ENCODE measurements at places on chromosomes 6 and 20. TPM values are rescaled to one million over a fixed set of nuclear protein-coding genes. Genes with fewer than 3 reads are reported as not detected.

GRCh38 chr6:89637960-89638319, 607 bp downstream of the LYRM2 start:
- no peaks in the 10 kb centered on the region for H3K36me3 ChIP-seq
- peak overlapping the region; percentile 90 for H3K27ac ChIP-seq
- no peaks in the 10 kb centered on the region for H3K27me3 ChIP-seq
- H3K4me1 ChIP-seq, result no peaks in the 10 kb centered on the region

DNA sequence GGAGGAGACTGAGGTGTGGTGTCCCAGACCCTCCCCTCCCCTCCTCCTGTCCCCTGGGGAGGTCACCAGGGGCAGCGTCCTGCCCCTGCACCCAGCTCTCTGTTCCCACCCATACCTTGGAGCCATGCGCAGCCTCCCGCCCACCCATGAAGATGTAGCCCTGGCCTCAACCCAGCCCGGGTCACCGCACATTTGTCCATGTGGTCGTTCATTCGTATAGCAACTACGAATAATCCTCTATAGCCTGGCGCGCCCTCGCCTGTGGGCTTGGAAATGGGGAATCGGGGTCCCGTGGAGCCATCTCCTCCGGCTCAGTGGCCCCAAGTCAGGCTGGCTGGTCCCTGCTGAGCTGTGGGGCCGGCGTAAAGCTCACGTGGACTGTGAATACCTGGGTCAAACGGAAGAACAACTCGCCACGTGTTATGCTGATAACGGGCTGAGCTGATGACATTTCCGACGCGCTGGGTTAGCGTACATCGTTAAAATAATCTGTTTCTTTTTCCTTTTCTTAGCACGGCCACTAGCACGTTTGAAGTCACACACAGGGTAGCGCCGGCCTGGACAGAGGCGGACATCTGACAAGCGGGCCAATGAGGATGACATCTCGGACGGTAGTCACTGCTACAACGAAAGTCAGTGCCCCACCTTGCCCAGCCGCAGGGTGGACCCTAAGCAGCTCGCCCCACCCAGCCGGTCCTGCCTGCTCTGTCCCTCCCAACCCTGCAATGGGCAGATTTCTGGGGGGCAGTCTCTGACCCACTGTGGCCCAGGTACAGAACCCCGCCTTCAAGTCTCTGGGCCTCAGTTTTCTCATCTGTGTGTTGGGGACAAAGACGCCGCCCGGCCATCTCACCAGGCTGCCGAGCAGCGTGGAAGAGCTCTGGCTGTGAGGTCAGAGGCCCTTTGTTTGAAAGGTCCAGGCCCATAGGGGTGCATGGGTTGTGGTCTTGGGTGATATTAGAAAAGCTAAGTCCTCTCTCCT, 19.8 kb upstream of the RBBP8NL start:
- H3K4me1 ChIP-seq, result no peaks in the 10 kb centered on the region
- H3K4me3 ChIP-seq, result no peak overlapping the region
- H3K27ac ChIP-seq, result no peak overlapping the region
- no peak for DNase-seq

GRCh38 chr6:97677626-97678025, 394.6 kb upstream of the MMS22L start:
- H3K27me3 ChIP-seq, result no peaks in the 10 kb centered on the region
- H3K36me3 ChIP-seq, result no peaks in the 10 kb centered on the region
- H3K4me1 ChIP-seq, result no peaks in the 10 kb centered on the region
- DNase-seq, result no peak

DNA sequence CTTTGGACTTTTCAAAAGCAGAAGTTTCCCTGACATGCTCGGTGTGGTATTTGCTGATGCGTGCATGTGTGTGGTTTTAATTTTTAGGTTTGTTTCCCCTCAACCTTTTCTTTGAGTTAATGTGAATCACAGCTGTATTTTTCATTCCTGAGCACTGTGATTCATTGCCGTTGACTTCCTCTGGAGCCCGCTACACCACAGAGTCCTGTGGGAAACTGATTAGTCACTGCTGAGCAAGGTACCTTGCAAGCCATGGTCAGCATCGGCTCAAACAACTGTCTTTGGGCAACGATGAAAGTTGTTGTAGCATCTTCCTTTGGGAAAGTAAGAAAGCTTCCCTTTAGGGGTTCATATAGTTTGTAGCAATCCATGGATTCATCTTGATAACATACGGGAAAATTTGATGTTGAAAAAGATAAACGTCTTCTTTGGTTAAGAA, 57.5 kb downstream of the RIN2 start:
- no peak overlapping the region for H3K4me3 ChIP-seq
- H3K27me3 ChIP-seq, result no peaks in the 10 kb centered on the region
- no peaks in the 10 kb centered on the region for H3K36me3 ChIP-seq
- peaks cover 18% of the 10 kb centered on the region for H3K4me1 ChIP-seq

- no peaks in the 10 kb centered on the region for H3K27me3 ChIP-seq
- H3K4me3 ChIP-seq, result no peak overlapping the region
- H3K27ac ChIP-seq, result no peak overlapping the region
These were observed 47.4 kb upstream of the CCDC28A start for GRCh38 chr6:138726066-138726756.

GRCh38 chr6:24536466-24536865, 41.7 kb downstream of the ALDH5A1 start:
- H3K4me1 ChIP-seq, result no peaks in the 10 kb centered on the region
- DNase-seq, result no peak
- H3K27ac ChIP-seq, result no peak overlapping the region
- no peaks in the 10 kb centered on the region for H3K27me3 ChIP-seq

- no peaks in the 10 kb centered on the region for H3K36me3 ChIP-seq
- H3K4me3 ChIP-seq, result no peak overlapping the region
- no peaks in the 10 kb centered on the region for H3K27me3 ChIP-seq
- no peaks in the 10 kb centered on the region for H3K4me1 ChIP-seq
These were observed 31.6 kb downstream of the MTRES1 start for GRCh38 chr6:107059606-107060005.

DNA sequence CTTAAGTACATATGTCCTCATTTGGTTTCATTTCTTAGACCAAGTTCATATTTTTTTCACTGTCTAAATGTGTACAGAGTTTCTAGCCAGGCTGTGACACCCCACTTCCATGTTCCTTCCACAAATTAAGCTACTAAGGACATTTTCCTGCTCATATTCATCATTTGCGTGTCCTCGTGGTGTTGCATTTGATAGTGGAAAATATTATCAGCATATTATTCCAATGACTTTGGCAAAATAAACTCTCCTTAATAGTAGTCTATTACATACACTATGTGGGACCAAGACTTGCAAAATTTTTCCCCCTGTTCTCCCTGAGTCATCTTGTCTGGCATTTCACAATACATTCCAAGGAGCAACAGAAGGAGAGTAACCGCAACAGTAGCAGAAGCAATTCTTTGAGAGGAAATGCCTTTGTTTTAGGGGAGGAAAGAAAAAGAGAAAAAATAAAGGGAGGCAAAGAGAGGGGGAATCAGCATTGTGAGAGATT, 599.2 kb downstream of the COL12A1 start:
- peak overlapping the region; percentile 22 for H3K27ac ChIP-seq
- H3K27me3 ChIP-seq, result no peaks in the 10 kb centered on the region
- H3K4me1 ChIP-seq, result no peaks in the 10 kb centered on the region
- H3K36me3 ChIP-seq, result no peaks in the 10 kb centered on the region
- no peak for DNase-seq

DNA sequence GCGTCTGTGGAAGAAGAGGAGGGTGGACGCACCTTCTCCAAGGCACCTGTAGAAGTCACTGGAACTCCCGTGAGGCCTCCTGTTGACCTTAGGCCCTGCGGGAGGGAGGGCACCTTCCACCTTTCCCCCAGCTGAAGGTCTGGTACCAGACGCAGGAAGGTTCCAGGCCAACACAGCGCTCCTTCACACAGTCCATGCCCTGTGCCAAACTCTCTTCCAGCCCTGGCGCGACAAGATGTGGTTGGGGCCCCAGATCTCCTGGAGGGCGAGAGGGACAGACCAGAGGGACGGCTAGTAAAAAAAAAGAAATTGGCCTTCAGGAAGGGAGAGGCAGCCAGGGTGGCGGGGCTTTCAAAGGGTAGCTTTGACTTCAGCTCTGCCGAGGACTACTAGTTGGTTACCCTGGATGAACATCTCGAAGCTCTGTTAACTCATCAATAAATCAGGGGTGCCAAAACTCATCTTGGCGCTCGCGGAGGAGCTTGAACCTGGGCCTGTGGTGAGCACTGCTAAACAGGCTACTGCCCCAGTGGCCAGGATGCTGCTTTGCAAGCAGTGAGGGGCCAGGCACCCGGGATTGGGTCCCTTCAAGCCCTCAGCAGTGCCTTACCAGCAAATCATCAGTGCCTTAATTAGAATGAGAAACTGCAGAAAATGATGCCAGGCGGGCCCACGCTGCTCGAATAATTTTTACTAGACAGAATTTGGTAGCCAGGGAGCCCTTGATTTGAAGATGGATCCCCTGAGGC, 14.9 kb downstream of the AARS2 start:
- no peaks in the 10 kb centered on the region for H3K27me3 ChIP-seq
- H3K4me1 ChIP-seq, result peaks cover 13% of the 10 kb centered on the region
- no peak for DNase-seq

GRCh38 chr6:17712576-17712975, 5.9 kb upstream of the NUP153 start:
- no peaks in the 10 kb centered on the region for H3K36me3 ChIP-seq
- no peak overlapping the region for H3K27ac ChIP-seq
- H3K4me1 ChIP-seq, result no peaks in the 10 kb centered on the region
- H3K4me3 ChIP-seq, result no peak overlapping the region

DNA sequence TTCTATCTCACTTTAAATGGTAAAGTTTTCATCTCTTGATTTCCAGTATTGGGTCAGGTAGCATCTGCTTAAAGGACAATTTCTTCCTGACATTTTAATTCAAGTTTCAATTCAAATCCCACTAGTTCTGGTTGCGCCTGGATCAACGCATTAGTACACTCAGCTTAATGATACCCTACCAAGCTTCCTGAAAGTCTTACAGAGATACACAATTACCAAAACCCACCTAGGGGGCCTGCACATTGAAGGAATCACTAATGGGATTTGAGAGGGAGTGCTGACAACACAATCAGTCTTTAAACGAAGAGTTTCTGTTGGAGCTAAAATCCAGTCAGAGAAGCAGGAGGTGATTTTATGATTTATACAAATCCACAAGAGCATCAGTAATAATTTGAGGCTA, 293.0 kb downstream of the PHF3 start:
- no peak overlapping the region for H3K27ac ChIP-seq
- no peaks in the 10 kb centered on the region for H3K27me3 ChIP-seq
- H3K4me1 ChIP-seq, result no peaks in the 10 kb centered on the region
- no peak for DNase-seq
- H3K4me3 ChIP-seq, result no peak overlapping the region

DNA sequence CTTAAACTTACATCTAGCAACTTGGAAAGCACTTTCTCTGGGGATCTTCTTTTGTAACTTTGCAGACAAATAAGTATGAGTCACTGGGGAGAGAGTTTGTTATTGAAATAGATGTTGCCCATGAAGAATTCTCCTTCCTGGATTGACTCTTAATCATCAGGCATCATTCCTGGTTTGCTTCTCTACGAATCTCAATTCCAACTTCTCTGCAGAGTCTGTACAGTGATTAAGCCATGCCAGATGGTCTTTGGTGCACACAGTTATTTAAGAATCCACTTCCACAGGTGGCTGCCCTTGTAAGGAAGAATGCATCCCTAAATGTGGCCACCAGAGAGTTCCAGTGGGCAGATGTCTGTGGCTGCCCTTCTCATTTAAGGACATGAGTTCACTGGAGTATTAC, 25.7 kb downstream of the MYCT1 start:
- DNase-seq, result no peak
- H3K36me3 ChIP-seq, result no peaks in the 10 kb centered on the region
- H3K27me3 ChIP-seq, result no peaks in the 10 kb centered on the region
- H3K27ac ChIP-seq, result no peak overlapping the region
- no peaks in the 10 kb centered on the region for H3K4me1 ChIP-seq

DNA sequence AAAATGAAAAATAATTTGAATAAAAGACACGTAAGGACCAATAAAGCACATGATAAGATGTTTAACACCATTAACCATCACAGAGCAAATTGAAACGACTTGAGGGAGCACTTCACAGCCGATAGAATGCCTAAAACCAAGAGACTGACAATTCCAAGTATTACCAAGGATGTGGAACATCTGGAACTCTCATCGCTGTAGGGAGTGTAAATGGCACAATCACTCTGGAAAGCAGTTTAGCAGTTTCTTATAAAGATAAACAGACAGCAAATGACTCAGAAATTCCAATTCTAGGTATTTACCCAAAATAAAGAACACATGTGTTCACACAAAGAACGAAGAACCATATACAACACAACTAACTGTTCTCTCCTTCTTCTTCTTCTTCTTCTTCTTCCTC, 8.5 kb upstream of the UBD start:
- no peaks in the 10 kb centered on the region for H3K36me3 ChIP-seq
- H3K4me1 ChIP-seq, result no peaks in the 10 kb centered on the region
- H3K4me3 ChIP-seq, result no peak overlapping the region
- DNase-seq, result no peak
- H3K27me3 ChIP-seq, result peaks cover 4% of the 10 kb centered on the region

DNA sequence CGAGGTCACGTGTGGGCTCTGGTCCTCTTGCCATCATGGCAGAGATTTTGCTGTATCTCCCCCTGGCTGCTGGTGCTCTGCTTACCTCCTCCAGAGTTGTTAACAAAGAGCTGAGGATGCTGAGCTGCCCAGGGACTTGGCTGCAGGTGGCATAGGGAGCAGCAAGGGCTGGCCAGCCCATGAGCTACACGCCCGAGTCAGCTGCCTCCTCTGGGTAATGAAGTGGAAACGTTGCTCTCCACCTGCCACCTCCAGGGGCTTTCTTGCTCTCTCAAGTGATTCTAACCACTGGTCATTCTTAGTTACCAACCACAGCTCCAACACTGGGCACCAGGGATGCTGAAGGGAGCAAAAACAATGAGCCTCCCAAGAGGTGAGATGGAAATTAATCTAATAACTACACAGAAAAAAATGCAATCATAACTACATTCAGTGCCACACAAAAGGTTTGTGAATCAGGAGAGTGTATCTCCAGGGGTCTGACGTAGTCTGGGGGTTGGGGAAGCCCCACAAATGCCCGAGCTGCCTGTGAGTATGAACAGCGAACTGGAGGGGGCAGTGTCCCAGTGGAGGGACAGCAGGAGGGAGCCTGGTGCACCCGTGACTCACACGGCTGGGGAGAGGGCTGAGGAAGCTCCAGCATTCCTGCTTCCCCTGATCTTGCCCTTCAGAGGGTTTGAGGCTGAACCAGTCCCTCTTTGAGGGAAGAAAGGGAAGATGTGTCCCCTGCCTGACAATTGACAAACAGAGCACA, 78.7 kb downstream of the CDH26 start:
- H3K27ac ChIP-seq, result no peak overlapping the region
- no peak overlapping the region for H3K4me3 ChIP-seq
- DNase-seq, result no peak
- no peaks in the 10 kb centered on the region for H3K4me1 ChIP-seq

DNA sequence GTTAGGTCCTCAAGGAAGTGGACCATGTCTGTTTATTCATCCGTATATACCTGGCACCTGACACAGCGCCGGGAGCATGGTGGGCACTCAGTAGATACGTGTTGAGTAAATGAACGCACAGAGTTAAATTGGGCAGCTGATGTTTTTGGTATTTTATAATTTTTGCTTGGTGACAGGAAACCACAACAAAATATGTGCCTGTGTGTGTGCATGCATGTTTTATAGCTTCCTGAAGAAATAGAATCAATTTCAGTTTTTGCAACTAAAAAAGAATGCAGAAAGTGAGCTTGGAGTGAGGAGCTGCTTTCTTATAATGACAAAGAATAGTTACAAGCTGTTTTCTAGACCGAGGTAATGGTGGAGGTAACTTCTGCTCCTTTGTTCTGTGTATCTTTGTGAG, 91.4 kb downstream of the PLCB4 start:
- H3K4me3 ChIP-seq, result no peak overlapping the region
- no peak for DNase-seq
- H3K27ac ChIP-seq, result no peak overlapping the region
- H3K27me3 ChIP-seq, result no peaks in the 10 kb centered on the region
- H3K4me1 ChIP-seq, result no peaks in the 10 kb centered on the region

PEX6 gene
- 24.0 TPM for total RNA-seq

SPTLC3 gene
- total RNA-seq, result 3.8 TPM

TRPC4AP gene
- total RNA-seq, result 52.9 TPM

KLHDC3 gene
- 45.7 TPM for total RNA-seq

TOP1 gene
- 47.1 TPM for total RNA-seq
